ENCODE measurements at places on chromosomes 6 and 20.

- DNase-seq: no peak
Observed at GRCh38 chr20:10576411-10577090, 97.2 kb downstream of the JAG1 start.

DNA sequence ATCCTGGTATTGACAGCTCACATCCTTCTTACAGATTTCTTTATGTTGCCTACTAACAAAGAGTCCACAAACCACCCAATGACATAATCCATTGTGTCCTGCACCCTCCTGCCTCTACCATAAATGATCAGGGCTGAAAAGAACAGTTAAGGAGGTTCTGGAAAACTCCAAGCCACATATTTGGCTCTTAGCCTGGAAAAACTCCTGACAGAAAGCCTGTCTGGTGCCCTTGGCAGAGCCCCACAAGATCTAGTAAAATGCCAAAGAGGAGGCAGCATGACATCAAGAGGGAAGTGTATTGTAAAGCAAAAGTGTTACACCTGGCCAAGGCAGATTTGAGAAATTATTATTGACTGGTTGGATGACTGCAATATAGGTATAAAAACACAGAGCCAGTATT lies 126.4 kb upstream of the VGLL2 start:
- DNase-seq: no peak

DNA sequence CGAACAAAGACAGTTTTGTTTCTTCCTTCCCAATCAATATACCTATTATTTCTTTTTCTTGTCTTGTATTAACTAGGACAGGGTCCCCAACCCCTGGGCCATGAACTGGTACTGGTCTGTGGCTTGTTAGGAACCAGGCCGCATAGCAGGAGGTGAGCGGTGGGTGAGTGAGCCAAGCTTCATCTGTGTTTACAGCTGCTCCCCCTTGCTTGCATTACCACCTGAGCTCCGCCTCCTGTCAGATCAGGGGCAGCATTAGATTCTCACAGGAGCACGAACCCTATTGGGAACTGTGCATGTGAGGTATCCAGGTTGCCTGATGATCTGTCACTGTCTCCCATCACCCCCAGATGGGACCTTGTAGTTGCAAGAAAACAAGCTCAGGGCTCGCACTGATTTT lies 151.9 kb downstream of the CDKAL1 start:
- no peak for DNase-seq

DNA sequence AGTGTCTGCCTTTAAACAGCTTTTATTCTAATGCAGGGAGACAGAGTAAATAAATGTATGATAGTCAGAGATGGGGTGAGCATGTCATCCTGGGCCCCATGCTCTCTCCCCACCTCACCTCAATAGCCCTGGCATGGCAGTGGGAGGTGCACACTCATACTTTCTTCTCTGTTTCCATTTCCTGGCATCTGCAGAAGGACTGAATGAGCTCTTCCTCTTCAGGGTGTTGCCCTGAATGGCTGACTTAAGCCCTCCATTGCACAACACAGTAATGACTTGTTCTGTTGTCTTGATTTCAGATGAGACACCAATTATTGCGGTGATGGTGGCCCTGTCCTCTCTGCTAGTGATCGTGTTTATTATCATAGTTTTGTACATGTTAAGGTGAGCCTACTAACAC lies 57.0 kb upstream of the GNRH2 start:
- no peak for DNase-seq

- no peak for DNase-seq
Observed at GRCh38 chr20:41395667-41396664, 29.3 kb upstream of the EMILIN3 start.

DNA sequence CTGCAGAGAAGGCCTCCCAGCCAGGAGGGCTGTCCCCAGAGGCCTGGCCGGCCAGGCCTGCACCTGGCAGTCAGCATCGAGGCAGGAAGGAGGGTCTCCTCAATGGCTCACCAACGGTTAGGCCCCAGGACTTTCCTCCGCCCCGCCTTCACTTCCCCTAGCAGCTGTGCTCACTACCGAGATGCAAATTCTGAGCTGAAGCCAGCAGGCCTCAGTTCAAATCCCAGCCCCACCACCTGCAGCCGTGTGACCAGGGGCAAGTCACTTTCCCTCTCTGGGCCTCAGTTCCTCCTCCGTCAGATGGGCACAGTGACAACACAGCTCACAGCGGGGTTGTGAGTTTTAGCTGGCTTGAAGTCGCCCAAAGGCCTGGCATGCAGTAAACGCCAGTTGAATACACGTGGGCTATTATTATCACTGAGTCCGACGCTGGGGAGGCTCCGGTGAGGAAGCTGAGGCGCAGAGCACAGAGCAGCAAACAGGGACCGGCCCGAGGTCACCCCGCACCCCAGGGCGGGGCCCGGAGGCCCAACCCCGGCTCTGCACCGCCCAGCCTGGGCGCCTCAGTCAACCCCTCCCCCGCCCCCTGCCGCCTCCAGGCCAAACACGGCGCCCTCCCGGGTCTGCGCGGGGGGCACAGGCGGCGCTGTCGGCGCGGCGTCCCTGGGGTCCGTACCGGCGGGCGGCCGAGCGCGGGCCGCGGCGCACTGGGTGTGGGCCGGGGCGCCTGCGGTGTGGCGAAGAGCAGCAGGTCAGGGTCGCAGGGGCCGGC lies 671 bp downstream of the E2F1 start:
- no peak for DNase-seq

DNA sequence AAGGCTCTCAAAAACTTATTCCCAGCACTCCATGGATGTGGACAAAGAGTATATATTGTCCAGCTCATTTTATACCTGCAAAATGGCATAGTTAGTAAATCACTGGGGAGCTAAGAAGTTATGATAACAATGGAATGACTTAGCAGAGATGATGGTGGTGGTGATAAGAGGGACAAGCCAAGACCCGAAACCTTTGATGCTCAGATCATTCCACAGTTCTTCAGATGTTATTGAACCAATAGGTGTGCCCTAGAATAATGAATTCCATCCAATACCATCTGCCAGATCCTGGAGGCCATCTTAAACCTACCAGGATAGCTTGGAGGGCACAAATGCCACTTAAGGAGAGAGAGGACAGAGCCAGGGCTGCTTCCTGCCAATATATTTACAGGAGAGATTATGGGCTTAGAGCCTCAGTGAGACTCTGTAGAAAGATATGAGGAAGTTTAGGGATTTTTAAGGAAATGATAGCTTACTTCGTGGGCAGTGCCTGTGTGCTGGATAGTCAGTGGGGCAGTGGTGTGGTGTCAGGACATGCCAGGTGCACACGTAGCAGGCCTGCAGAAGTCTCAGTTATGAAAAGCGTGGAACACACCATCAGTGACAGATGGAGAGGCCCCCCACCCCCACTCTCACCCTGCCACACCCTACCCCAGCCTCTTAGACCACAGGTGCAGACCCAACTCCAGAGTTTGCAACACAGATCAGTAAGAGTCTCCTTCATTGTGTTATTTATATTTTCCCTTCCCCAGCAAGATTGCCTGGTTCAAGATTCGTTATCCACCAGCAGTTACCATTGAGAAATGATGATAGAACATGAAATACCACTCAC lies 209.7 kb upstream of the SUPT3H start:
- no peak for DNase-seq

DNA sequence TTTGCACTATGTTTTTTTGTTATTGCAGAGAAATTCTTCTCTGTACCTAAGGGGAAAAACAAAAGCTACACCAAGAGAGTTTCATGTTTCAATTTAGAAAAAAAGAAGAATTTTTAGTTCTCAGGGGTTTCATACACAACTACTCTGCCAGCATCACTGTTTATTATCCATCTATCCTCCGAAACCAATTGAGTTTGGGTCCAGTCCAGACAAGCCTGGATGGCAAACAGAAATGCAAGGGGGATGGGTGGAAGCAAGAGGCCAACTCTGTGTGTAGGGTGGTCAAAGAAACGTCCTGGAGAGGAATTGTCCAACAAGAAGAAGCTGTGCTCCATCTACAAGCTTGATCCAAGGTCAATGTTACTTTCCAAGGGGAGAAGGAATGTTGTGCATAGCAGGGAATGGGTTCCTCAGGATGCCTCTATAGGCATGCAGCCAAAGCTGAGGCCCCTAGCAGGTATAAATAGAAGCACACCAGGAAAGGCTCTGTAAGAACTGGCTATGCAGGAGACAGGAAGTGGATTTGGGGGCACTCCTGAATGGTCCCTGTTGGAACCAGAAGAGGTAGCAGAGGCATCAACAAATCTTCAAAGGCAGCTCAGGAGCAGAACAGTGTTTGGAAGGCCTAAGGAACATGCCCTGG lies 64.4 kb downstream of the FILIP1 start:
- no peak for DNase-seq

DNA sequence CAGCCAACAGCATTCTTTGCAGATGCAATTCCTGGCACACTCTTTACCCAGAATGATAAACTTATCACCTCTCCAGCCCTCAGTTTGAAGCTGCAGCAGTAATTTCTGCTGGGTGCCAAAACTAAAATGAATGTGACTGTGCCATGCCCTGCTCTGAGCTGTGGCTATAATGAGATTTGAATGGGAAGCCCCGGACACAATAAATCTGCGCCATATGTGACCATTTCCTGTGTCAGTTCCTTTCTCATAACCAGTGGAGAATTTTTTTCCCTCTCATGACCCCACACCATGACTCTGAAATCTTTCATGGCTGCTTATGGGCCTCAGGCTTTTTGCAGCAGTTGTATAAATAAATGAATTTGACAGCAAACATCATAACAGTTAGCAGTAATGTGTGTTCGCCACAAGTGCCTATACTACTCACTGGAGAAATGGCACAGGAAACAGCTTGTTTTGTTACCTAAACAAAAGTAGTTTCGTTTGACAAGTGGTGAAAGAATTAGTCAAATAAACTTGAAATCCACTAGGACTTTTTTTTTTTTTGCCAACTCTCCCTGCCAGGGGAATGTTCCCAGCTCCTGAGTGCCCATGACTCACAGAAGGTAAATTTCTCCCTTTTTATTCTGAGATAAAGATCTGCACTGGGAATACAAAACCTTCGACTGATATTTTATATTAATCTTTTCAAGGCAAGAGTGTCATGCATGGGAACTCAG lies 408.4 kb downstream of the PKHD1 start:
- DNase-seq: no peak

DNA sequence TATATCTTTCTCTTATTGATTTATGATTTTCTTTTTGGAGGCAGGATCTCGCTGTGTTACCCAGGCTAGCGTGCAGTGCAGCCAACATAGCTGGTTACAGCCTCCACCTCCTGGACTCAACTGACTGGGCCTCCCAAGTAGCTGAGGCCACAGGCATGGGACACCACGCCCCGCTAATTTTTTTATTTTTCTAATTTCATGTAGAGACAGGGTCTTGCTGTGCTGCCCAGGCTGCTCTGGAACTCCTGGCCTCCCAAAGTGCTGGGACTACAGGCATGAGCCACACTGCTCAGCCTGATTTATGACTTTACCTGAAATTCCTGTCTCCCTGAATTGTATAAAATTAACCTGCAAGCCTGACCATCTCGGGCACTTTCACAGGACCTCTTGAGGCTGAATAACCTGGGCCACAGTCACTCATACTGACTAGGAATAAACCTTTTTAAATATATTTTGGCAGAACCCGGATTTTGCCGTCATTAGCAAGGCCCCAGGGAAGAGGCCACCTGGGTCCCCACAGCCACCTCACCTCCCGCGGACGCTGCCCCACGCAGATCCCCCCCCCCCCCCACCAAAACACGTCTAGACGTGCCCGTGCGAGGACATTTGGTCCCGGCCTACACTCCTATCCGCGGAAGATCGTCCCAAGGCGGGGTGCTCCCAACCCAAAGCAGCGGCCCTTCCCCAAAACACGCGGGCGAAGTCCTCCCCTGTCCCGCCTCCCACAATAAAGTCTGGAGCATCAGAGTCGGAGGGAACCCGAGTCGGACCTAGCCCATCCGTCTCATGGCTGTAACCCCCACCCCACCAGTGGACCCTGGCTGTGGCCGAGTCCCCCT lies 902 bp downstream of the ZNF337 start:
- no peak for DNase-seq

DNA sequence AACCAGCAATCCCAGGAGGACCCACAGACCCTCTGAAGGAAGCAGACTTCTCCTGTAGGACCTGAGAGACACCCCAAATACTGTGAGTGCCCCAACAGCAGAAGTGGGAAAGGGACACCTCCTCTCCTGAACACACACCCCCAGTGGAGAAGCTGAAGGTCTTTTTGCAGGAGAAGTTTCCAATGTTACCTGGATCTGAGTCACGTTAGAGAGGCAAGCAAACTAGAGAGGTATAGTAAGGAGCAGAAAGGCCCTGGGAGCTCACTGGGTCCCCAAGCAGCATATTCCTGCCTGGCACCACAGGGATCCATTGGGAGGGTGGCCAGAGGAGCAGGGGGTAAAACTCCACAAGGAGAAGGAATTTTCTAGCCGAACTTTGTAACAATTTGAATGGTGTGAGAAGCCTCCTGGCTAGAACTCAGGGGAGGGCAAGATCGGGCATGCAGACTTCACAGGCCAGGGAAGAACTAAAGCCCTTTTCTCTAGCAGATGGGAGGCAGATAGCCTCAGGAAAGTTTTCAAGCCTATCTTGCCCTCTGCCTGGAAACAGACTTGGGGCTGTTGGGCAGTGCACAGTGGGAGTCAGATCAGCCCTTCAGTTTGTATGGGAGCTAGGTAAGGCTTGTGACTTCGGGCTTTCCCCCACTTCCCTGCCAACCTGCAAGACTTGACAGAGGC lies 68.2 kb upstream of the SSTR4 start:
- DNase-seq: no peak

DNA sequence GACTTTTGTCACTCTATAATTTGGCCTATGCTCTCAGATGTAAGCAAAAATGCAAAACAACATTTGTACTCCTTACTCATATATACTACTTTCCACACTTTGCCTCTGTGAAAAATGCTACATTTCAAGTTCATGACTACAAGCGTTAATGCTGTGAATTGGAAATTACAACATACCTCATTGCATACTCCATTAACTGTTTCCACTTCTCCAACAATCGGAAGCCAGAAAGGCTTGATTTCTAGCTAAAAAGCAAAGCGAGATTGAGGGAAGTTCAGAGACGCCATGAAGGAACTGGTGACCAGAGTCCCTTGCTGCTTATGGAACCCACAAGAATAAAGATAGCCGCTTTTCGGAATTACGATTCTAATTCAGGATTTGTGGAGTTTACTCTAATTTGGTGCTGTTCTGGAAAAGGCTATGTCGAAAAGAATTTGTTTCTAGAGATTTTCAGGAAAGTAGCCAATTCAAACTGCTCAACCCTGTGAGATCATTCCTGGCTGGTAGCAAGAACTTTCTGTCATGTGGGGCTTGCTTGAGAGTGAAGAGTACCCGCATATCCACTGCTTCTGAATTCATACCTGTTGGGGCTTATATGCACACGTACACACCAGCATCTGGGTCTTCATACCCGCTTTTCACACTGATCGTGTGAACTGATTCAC lies 98.0 kb upstream of the CITED2 start:
- DNase-seq: no peak

- no peak for DNase-seq
Observed at GRCh38 chr20:48107560-48107959, 322.3 kb upstream of the SULF2 start.

Measured in astrocyte of the cerebellum (primary cell).